ENCODE measurements at places on chromosomes 4 and X.

GRCh38 chr4:80171251-80171650 is 26.1 kb upstream of the PRDM8 start:
- no peak for DNase-seq

DNA sequence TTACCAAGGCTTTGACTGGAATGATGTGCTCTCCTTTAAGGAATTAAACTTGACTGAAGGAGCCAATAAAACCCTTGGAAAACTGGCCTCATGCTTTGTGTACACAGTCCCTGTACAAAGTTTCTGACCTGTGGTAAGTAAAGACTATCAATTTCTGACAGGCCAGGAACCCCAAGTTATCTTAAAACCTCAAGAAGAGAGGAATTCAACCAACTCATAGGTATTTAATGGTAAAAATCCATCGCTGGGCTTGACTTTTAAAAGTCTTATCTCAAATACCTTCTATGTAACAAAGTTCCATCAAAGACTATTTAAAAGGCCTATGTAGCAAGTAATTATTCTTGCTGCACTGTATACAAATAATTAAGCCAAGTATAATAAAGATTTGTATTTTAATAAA is 103.7 kb upstream of the TENT5D start:
- no peak for DNase-seq

DNA sequence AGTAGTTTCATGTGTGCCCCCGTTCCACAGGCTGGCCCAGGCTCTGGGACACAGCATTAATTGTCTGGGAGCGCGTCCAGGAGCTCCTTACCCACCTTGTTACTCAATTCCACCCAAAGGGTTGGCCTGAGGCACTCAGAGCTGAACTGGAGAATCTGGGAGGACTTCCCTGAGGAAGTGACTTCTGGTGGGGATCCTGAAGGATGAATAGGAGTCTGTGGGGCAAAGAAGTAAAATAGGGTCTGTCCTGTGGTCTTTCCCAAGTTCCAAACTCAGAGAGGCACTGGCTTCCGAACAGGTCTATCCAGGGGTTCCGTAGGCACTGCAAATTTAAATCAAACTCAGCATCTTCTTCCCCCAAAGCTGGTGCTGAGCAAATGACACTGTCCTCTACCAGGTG is 204.3 kb downstream of the AFAP1 start:
- DNase-seq, result no peak

- DNase-seq, result no peak
Measured at GRCh38 chr4:145501051-145501660, 19.5 kb downstream of the SMAD1 start.

GRCh38 chr4:150593996-150594395 is 12.0 kb downstream of the MAB21L2 start:
- no peak for DNase-seq

- no peak for DNase-seq
Measured at GRCh38 chr4:85370400-85371032, 104.4 kb upstream of the ARHGAP24 start.

DNA sequence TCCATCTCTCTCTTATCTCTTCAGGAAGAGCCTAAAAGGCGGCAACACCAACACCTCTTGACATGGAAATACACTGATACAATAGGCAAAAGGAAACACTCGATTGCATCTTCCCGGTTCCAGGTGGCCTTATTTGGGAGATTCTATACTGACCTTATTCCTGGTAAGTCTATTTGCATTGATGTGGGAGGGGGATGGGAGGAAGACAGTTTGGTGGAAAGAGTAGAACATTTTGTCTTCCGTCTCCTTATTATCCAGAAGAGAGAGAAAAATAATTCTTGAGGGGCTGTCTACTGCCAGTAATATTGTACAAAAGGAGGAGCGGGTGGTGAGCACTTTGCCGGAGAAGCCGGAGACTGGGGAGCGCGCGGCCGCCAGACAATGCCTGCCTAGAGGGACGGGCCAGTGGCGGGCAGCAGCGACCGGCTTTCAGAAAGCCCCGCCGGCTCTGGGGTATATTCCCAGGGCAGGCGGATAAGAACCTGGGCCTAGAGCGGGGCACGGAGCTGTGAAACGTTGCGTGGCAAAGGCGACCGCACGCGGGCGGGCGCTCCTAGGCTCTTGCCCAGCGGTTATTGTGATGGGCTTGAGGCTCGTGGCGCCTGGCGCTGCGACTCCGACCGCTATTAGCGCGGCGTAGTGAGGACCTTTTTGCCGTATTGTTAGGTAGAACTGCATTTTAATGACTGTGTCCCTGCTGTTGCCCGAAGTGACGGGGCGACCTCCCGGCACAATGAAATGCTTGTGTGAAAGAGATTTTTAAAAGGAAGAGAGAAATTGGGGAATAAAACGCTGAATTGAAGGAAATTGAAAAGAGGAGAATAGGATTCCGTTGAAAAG is 518 bp downstream of the PRDM8 start:
- DNase-seq, result no peak

GRCh38 chr4:52964011-52964410 is 101.9 kb downstream of the RASL11B start:
- no peak for DNase-seq

DNA sequence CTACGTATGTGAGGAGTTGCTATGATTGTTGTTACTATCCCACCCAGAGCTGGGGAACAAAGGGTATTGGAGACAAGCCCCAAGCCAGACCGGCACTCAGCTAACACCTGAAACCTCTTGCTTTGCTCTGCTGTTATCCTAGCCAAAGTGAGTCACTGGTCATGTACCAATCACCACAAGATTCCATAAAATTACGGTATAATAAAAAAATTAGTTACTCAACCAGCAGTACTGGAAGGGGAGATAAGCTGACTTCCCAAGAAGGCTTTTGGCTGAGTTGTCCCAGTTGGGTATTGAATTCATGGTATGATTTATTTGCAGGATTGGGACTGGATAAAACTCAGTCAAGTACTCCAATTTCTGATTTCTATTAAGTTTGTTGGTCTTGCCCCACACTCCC is 5.3 kb downstream of the EDA2R start:
- DNase-seq, result no peak

GRCh38 chr4:153211986-153212728 is 7.9 kb downstream of the TRIM2 start:
- DNase-seq, result no peak

- no peak for DNase-seq
Measured at GRCh38 chrX:24377911-24378468, 17.6 kb downstream of the SUPT20HL1 start.

Measured in activated T-cell treated with anti-CD3 and anti-CD28 coated beads for 1 hour (primary cell).